Effector memory CD8-positive, alpha-beta T cell (primary cell): ENCODE measurements at places on chromosomes 7 and 10.

DNA sequence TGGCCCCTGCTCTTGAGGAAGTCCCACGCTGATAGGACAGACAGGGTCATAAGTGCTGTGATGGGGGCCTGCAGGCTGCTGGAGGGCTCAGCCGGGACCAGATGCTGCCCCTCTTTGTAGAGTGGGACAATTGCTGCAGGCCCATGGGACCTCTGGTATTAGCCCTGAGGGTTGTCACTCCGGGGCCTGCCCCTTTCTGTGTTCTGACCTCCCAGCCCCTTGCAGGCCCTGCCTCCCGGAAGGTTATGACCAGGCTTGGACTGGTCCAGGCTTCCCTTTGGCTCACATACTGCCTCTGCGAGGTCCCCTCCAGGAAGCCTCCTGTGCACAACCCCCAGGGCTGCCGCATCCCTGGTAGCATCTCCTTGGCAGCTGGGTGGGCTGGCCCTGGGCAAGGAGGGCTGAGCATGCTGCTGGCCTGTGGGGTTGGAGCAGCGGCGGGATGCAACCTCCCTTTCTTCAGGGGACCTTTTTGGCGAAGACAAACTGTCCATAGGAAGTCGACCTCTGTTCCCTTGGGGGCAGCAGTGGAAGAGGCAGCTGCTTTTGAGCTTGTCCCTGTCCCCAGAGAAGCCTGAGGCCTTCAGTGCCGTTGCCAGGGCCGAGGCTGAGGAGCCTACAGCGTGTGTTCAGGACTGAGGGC, 8.8 kb downstream of the LIMK1 start:
- no peak for DNase-seq

GRCh38 chr10:46526682-46527038, 29.8 kb downstream of the GPRIN2 start:
- no peak for DNase-seq

- DNase-seq = no peak
These were observed 228.7 kb downstream of the BAMBI start for GRCh38 chr10:28906011-28906411.

DNA sequence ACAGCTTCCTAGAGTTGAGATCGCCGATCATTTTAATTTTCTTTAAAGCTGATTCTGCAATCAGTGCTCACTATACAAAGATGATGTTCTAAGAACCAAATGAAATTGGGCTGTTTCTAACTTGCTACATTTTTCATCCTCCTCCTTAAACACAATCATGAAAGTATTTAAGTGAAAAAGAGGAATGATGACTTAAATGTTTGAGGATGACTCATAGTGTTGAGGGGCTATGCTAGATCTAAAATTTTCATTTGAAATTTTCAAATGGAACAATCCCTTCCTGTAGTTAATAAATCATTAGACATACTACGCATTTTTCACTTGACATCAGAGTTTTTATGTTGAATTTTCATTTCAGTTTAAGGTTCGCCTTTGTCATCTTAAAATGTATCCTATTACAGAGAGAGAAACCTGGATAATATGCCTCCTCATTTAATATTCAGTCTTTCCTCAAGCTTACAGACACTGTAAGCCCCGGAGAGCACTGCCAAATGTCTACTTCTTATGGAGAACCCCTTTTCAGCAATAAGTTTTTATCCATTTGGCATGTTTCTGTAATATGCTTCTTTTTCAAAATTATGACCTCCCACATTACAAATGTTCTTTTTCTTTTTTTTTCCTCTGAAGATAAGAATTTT, 499.6 kb downstream of the MAGI2 start:
- no peak for DNase-seq

- no peak for DNase-seq
These were observed 58.8 kb downstream of the CREM start for GRCh38 chr10:35185260-35186034.
